Natural killer cell (primary cell): ENCODE measurements at places on chromosomes 16 and 17.

DNA sequence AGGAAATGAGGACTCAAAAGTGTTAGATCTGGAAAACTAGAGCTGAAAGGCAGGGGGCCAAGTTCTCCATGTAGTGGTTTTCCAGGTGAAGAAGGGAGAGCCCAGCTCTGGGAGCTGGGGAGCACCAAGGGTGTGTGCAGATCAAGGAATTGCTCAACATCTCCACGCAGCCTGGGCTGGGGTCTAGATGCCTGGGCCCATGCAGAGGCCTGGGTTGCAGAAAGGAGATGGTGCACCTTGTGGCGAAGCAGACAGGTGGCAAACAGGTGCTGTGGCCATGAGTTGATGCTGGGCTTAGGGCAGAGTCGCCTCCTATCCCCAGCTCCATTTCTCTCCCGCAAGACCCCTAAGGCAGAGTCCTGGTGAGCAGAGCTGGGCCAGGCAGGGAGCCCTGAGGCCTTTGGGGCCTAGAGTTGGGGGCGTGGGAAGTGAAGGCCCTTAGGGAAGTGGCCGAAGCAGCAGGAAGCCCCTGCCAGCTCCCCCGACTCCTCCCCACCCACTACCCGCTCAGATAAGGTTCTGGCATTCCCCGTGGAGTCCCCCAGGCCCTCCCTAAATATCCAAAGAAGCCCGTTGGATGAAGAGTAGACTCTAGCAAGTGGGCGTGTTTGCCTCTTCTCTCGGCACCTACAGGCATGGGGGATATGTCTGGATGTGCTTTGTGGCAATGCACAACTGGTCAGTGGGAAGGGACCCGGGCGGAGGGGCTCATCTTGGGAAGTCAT lies 777 bp downstream of the FOXN1 start:
- H3K27me3 ChIP-seq = no peaks in the 10 kb centered on the region
- H3K27ac ChIP-seq = no peak overlapping the region
- H3K4me3 ChIP-seq = no peak overlapping the region
- H3K4me1 ChIP-seq = no peaks in the 10 kb centered on the region

GRCh38 chr17:46719891-46720290 lies 98.6 kb downstream of the WNT3 start:
- H3K27ac ChIP-seq = no peak overlapping the region
- H3K4me1 ChIP-seq = no peaks in the 10 kb centered on the region
- H3K4me3 ChIP-seq = no peak overlapping the region
- H3K27me3 ChIP-seq = no peaks in the 10 kb centered on the region

GRCh38 chr17:19703828-19704613 lies 12.4 kb downstream of the SLC47A2 start:
- H3K36me3 ChIP-seq = no peaks in the 10 kb centered on the region
- H3K4me1 ChIP-seq = no peaks in the 10 kb centered on the region
- no peak overlapping the region for H3K4me3 ChIP-seq
- no peak for DNase-seq
- H3K27me3 ChIP-seq = no peaks in the 10 kb centered on the region
- no peak overlapping the region for H3K27ac ChIP-seq

DNA sequence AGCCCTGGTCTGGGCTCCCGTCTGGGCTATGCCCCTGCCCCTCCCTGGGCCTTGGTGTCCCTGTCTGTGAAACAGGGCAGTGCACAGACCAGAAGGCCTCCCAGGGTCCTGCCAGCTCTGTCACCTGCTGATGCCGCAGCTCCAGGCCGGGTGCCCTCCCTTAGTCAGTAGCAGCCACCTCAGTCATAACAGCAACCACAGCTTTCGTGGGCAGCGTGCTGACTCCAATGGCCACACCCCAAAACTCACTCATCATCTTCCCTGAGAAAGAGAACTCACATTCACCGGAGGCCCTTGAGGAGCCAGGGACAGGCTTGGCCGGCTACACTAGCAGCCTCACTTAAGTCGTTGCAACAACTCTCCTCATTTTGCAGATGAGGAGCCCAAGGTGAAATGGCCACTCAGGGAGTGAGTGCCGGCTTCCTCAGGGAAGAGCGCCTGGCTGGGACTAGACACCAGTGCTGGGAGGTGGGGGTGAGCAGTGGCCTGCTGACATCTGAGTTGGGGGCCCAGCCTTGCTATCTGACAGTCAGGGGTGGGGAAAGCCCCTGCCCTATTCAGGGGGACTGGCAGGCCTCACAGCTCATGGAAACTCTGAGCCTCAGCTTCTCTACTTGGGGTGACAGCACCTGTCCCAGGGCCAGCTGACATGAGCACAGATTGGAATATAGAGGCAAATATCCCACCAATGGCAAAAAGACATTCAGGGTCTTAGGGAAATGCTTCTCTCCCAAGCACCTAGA lies 22.6 kb downstream of the SLC5A10 start:
- H3K36me3 ChIP-seq = peaks cover 4% of the 10 kb centered on the region
- no peak overlapping the region for H3K27ac ChIP-seq
- no peak for DNase-seq
- no peaks in the 10 kb centered on the region for H3K27me3 ChIP-seq

DNA sequence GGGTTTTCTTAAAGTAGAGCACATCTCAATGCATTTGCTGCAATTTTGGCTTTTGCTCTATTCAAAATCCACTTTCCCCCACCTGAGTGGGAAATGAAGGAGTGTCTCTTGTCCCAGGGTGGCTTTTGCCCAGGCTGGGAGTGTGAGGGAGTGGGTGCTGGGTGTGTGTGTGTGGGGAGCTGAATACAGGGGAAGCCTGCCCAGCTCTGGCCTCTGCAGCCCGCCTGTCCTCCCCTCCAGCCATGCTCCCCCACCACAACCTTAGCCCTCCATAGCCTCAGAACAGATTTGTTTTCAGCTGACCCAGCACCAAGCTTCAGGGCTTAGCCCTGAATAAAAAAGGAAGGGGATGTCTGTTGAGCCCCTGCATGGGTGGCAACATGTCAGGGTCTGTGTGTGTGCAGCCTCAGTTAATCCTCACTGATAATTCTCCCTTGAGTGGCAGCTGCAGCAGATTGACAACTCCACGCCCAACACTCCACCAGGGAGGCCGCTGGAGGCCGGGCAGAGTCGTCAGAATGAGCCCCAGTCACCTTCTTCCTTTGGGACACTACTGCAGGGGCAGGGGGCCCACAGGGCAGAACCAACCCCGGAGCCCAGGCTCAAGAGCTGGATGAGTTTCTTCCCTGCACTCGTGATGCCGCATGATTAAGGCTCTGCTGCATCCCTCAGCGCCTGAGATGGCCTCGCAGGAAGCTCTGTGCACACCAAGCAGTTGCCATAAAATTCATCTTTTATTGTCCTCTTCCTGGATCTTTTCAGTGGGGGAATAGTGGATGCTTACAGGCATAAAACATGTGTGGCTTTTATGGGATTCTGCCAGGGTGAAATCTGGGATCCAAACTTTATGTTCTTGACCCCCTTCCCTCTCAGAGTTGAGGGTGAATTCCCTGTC lies 55.0 kb downstream of the SPACA3 start:
- no peaks in the 10 kb centered on the region for H3K4me1 ChIP-seq
- no peak for DNase-seq
- no peak overlapping the region for H3K27ac ChIP-seq

GRCh38 chr17:50883850-50884438 lies 17.8 kb upstream of the TOB1 start:
- no peak overlapping the region for H3K27ac ChIP-seq
- peaks cover 20% of the 10 kb centered on the region for H3K4me1 ChIP-seq
- H3K36me3 ChIP-seq = no peaks in the 10 kb centered on the region
- DNase-seq = peak; percentile 3

DNA sequence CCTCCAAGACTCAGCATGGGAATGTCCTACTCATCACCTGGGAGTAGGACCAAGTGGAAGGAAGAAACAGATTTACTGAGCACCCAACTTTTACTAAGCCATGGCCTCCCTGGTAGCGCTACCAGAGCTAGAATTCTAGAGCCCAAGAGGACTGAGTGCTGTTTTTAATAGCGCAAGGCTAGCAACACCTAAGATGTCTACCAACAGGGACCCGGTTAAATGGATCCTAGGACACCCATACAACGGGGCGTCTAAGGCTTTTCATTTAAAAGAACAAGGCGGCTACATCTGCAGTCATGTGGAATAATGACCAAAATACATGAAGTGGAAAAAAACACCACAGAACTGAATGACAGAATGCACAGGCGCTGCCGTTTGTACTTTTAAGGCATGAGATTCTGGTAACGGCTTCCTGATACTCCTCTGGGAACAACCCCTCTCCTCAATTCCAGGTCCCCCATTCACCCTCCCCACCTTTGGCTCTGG lies 5.1 kb downstream of the GGA2 start:
- H3K4me3 ChIP-seq = no peak overlapping the region
- no peak for DNase-seq
- H3K36me3 ChIP-seq = no peaks in the 10 kb centered on the region
- H3K27me3 ChIP-seq = no peaks in the 10 kb centered on the region
- peaks cover 47% of the 10 kb centered on the region for H3K4me1 ChIP-seq

DNA sequence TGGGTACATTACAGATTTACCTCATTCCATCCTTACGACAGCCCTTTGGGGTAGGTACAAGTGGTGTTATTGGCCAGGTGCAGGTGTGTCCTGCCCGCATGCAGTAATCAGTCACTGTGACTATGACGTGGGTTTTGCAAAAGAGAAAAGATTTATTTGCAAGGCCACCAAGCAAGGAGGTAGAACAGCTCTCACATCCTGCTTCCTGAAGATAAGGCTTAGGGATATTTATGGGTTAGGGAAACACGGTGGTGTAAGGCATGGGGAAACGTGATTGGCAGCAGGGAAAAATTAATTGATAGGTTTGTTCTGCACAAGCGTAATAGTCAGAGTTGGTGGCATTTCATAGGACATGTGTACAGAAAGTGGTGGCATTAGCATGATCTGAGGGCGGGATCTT lies 214.8 kb downstream of the PARN start:
- H3K4me3 ChIP-seq = no peak overlapping the region
- DNase-seq = no peak
- H3K36me3 ChIP-seq = no peaks in the 10 kb centered on the region
- no peaks in the 10 kb centered on the region for H3K4me1 ChIP-seq
